Suppressor macrophage treated with lipopolysaccharide for 4 hours (primary cell): ENCODE measurements at places on chromosomes 7 and 10.

DNA sequence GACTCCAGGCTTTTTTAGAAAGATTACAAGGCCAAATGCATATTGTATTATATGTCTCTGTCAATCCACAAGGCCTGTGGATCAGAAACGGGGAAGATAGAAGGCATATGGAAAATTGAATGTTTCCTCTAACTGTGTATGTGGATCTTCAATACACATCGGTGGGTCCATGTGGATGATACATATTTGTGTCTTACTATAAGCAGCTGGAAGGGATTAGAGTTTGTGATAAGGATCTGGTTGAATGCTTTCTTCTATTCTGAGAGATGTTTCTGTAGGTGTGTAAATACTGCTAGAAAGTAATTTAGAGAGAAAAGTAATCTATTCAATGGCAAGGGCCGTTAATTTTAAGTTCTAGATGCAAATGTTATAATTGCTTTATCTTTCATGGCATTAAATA lies 137.8 kb upstream of the AKR1E2 start:
- DNase-seq = no peak

DNA sequence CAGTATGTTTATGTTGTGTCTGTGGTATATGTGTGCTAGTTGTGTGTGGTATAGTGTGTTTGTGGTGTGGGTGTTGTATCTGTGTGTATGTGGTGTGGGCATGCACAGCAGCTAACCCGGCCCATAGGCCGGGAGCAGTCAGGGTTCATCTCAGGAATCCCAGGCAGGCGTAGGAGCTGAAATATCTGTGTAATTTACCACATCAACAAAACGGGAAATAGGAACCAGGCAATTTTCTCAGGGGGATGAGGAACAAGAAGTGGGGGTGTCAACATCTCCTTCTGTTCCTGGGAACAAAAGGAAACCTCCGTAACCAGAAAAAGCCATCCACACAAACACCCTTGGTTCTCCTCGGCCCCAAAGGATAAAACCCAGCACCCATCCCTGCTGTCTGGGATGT lies 24.5 kb upstream of the ZNF488 start:
- peak; percentile 30 for DNase-seq

DNA sequence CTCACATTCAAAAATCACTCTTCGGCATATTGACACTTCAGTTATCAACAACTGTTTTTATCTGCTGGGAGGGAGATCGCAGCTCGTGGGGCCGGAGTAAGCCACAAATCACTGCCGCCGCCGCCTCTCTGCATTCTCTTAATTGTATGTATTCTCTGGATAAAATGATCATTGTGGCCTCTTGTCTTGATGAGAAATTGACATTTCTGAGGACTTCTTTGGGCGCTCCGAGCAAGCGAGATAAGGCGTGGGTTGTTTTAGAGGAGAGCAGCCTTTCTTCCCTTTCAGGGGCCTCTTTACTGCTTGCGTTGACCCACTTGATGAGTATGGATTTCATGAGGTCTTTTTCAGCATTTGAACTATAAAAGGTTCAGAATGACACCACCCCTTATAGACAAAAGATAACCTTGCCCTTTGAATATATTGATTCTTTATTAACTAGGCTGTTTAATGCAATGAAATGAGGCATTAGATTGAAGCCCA lies 130.6 kb downstream of the EBF3 start:
- no peak for DNase-seq

DNA sequence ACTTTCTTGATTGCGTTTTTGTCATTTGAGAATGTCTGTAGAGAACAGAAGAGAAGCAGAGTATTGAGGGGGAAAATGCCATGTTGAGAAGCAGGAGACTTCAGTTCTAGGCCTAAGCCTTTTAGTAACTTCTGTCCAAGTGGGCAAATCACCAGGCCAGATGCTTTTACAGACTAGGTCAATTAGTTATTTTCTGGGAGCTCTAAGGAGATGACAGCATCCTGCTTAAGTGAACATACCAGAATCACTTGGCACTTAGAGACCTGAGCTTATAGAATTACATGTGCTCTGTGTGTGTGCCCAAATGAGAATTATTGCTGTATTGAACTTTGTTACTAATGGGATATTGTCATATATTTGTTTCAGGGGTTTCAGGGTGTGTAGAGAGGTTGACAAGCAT lies 24.0 kb downstream of the AGK start:
- DNase-seq = no peak

GRCh38 chr10:28947171-28947570 lies 269.9 kb downstream of the BAMBI start:
- no peak for DNase-seq

DNA sequence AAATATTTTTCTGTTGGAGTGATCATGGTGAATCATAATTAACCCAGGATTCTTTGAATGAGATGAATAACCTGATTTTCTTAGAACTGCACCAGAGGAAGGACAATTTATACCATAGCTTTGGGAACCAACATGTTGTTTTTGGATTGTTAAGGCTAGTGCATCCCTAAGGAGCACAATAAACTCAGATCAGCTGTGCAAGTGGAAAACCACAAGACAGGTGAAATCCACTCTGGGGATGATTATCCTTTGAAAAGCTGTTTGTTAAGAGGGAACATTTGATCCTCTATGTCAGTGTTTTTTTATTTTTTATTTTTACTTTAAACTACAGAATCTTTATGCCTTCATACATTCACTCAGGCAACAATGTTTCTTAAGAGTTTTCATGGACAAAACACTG lies 232.1 kb upstream of the PCLO start:
- no peak for DNase-seq

DNA sequence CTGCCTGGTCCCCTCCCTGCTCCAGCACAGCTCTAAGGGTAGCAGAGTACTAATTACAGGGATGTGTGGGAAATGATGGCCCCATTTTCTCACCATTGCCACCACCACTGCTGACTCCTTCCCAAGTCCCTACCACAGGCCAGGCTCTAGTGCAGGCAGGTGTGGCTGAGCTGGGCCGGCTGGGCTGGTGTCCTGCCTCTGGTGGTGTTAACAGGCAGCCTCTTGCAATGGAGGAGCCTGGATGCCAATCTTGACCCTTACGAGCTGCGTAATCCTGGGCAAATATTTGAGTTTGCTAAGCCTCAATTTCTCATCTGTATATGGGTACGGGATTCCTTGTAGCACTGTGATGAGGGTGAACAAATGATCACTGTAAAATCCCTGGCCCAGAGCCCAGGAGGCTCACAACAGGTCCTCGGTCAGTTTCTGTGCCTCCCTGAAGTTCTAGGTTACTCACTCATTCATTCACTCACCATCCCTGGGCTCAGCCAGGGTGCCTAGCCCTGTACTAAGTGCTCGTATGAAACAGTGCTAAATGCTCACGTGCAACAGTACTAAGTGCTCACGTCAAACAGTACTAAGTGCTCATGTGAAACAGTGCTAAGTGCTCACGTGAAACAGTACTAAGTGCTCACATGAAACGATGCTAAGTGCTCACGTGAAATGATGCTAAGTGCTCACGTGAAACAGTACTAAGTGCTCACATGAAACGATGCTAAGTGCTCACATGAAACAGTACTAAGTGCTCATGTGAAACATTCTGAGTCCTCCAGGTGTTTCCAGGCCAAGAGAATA lies 2.3 kb upstream of the FZD9 start:
- no peak for DNase-seq

- DNase-seq = no peak
Observed at GRCh38 chr7:26280097-26280496, 11.6 kb upstream of the SNX10 start.

GRCh38 chr7:139396323-139396951 lies 36.7 kb downstream of the LUC7L2 start:
- no peak for DNase-seq

GRCh38 chr10:1615186-1615954 lies 122.0 kb downstream of the ADARB2 start:
- DNase-seq = no peak

DNA sequence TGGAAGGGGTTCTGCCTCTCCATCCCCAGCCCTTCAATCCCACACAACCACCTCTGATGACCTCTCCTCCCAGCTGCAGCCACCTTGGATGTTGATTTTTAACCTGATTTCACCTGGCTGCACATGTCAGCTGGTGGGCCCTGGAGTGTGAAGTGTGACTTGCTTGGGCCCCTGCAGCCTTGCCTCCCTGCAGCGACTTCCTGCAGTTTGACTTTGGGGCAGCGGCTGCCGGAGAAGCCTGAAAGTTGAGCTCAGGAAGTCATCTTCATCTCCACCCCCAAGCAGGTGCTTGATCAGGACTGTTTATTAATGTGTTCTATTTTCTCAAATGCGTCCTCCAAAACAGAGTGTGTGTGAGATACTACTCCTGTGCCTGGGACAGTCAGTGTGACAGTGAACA lies 675.2 kb upstream of the GALNT17 start:
- DNase-seq = no peak

DNA sequence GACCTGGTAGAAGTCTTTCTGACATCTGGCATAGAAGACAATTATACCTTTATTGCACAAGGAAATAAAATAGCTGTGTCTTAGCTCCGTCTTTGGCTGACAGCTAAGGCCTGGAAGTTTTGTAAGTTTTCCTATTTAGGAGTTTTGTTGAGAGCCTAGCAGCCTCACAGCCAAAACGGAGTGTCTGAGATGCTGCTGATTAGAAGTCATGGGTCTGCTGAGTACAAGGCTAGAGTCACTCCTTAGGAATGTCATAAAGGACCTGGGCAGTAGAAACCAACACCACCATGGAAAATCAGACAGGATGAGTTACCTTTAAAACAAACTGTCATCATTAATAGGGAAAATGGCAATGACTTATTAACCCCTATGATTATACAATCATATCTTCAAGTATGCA lies 442.5 kb downstream of the KCNMA1 start:
- DNase-seq = no peak

DNA sequence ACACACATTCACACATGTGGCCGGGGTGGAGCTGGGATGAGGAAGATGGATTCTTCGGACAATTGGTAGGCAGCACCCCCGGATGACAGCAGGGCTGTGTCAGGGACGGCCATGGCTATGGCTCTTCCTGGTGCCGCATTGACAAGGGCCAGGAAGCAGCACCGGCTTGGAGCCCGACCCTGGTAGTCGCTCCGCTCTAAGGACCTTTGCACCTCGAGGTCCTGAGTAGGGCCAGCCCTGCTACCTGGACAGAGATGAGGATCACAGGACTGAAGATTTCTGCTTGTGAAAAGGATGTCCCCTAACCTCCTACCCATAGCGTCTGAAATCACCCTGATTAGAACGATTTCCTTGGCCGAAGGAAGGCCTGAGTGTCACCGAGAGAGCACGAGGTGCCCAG lies 134.1 kb downstream of the ADARB2 start:
- no peak for DNase-seq

DNA sequence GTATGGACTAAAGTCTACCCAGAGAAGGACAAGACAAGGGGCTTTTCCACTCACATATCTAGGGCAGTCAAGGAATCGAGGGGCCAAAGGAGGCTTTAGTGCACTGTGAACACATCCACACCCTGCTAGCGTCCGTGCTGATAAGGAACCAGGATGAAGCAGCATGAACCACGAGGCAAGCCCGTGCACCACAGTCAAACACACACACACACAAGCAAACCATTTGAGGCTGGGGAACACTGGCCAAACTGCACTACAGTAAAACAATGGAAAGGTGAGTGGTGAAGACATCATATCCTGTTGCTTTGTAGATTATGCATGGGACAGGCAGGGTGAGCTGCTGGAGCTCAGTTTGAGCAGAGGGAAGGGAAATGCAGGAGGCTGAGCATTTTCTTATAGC lies 177.4 kb upstream of the CDCA7L start:
- no peak for DNase-seq

GRCh38 chr10:34664706-34665105 lies 150.4 kb downstream of the PARD3 start:
- no peak for DNase-seq

DNA sequence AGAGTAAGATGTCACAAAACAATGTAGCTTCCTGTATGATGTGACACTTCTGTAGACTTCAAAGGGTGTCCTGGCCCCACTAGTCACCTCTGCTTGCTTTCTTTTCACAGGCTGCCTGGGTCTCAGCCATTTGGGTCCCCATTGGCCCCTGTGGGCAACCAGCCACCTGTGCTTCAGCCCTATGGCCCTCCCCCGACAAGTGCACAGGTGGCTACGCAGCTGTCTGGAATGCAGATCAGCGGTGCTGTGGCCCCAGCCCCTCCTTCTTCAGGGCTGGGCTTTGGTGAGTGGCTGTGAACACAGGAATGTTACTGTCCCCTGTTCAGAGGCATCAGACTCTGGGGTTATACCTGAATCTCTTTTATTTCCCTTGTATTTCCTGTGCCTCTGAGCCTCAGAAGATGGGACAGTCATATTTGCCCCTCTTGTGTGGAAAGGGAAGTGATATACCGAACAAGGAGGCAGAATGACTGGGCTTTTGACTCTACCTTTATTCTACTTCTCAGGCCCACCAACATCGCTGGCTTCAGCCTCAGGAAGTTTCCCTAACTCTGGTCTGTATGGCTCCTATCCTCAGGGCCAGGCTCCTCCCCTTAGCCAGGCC lies 15.4 kb downstream of the SEC24C start:
- no peak for DNase-seq

DNA sequence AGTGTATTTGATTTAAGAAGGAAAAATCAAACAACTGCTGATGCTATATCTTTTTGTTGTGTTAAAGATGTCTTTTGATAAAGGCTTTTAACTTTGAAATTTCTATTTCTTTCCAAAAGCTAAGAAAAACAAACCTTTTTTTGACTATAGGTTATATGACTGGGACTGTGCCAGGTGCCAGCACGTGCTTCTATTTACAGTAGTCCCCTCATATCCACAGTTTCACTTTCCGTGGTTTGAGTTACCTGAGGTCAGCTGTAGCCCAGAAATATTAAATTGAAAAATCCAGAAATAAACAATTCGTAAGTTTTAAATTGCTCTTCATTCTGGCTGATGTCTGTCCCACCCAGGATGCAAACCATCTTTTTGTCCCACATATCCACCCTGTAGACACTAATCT lies 104.3 kb downstream of the BBS9 start:
- no peak for DNase-seq

DNA sequence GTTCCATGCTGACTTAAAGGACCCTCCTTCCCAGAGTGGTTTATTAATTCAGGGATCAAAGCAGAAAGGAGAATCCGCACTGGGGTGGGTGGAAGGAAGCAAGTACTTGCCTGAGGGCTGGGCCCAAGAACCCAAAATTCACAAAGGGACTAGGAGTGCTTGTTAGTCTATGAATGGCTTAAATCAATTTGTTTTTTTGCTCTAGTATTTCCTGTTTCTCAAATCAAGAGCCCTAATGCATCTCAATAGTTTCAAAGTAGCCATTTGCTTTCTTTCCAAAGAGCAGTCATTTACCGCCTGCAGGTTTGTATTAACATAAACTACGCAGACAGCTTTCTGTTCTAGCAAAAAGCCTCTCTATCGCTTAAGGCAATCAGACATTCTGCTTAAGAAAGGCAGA lies 44.2 kb upstream of the SLC35G1 start:
- DNase-seq = no peak

DNA sequence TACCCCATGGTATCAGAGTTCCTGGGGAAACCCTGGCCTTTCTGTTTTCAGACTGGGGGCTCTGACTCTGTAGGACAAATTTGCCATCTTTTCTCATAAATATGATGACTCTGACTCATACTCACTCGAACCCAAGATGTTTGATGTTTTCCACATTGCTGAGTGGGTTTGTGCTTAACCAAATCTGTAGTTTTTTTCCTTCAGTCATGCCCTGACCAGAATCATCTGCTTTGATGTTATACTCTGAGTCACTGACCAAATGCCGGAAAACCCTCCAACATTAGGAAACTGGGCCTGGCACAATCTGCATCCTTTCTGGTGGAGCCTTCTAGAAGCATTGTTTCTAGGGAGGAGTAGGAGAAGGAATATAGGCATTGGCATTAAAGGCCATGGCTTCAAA lies 118.7 kb downstream of the C10orf105 start:
- peak; percentile 93 for DNase-seq
